CD4-positive, alpha-beta T cell treated with Interferon alpha-2 for 1 hour (primary cell): ENCODE measurements at places on chromosomes 7 and 10.

- DNase-seq: no peak
These were observed 23.8 kb upstream of the WASL start for GRCh38 chr7:123772652-123773051.

DNA sequence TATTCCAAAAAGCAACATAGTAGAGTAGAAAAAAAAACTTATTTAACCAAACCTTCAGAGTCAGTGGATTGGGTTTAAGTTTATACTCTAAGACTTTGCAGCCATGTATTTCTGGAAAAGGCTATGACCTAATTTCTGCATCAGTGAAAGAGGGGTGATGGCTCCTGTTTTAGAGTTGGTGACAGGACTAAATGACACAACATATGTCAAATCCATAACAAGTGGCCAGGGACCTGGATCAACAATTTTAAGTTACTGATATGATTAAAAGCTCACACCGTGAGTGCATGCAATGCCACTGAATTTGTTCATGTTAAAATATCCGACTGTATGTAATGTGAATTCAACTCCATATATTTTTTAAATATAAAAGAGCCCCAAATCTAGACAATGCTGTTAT lies 390.6 kb downstream of the TNS3 start:
- no peak for DNase-seq

- DNase-seq: no peak
These were observed 620 bp downstream of the BET1 start for GRCh38 chr7:94003446-94004023.

DNA sequence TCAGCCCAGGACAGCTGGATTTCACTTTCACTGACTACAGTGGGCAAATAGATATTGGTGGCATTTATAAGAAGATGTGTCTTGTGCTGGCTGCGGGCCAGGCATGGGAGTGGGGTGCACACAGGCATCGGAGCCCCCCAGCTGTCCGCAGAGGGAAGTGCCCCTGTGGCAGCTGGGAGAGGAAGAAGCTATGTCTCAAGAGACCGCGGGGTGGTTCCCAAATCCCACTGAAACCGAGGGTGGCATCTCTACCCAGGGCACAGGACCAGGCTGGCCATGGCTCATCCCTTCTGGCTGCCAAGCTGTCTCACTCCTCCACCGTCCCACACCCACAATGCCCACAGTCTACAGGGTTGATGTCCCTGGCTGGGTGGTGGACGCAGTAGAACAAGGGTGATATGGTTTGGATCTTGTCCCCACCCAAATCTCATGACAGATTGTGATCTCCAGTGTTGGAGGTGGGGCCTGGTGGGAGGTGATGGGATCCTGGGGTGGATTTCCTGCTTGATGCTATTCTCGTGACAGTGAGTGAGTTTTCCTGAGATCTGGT lies 94.8 kb downstream of the TCERG1L start:
- DNase-seq: no peak

DNA sequence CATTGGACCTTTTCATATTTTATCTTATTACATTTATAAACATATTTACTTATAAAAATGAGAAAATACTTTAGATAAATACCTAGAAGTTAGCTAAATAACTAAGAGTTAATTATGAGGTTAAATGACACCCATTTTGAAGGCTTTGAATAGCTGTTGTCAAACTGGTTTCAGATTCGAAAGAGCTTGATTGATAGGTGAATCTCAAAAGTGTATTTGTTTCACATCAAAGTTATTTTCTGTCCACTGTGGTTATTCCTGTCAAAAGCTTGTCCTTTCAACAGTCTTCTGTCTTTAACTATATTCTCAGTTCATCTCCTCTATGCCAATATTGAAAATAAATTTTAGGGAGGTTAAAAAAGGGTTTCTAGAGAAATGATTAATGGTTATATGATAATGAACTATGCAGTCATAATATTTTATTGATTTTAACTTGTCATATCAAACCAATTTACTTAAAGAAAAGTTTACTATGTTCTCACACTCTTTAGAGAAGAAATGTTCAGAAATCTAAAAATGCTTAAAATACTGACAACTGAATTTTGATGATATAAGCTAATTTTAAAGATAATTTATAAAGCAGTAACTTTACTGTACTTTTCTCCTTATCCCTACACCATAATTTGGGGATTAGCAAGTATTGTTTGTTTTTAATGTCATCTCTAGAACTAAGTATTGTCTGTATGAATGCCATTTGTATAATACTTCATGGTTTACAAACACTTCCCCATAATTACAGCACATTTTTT lies 72.0 kb upstream of the FOXP2 start:
- DNase-seq: no peak

GRCh38 chr10:49534670-49535381 lies 4.1 kb downstream of the ERCC6 start:
- DNase-seq: no peak

- peak; percentile 32 for DNase-seq
These were observed 737 bp downstream of the CNNM2 start for GRCh38 chr10:102918817-102919245.

GRCh38 chr7:159370-160270 lies 32.8 kb upstream of the FAM20C start:
- no peak for DNase-seq

DNA sequence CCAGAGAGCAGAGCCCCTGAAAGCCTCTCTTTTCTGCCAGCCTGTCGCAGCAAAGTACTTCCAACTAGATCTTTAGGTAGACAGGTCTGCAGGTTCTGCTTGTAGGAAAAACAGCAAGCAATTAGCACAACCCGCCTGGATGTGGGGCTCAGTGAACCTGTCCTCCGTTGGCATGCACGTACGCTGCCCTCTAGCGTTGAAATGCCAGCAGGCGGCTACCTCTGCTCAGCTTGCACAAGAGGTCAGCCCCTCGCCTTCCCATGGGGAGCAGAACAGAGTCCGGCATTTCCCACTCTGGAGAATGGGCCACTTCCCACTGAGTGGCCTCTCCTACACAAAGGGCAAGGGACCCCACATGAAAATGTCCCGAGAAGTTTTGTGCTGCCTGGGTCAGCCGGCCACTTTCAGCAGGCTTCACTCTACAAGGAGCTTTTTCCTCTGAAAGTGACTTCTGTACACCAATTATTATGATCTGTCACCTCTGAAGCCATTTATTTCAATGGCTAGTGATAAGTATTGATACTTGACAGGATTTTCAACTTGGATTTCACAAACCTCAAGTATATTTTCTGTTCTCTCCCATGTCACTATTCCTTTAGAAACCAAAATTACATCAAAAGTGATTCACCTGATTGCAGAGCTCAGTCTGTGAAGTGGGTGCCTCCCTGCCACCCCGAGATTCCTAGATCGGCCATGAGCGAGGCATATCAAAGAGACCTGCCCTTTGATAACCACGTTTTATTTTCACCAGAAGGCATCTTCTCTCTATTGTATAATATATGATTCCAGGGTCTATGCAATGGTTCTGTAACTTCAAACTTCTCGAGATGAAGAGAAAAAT lies 56.7 kb downstream of the JCAD start:
- peak; percentile 34 for DNase-seq

GRCh38 chr10:21315645-21316220 lies 209.7 kb downstream of the SKIDA1 start:
- no peak for DNase-seq

GRCh38 chr7:152674860-152675758 lies 832 bp downstream of the XRCC2 start:
- DNase-seq: peak; percentile 3

- no peak for DNase-seq
These were observed 50.1 kb downstream of the NOD1 start for GRCh38 chr7:30428246-30429155.

DNA sequence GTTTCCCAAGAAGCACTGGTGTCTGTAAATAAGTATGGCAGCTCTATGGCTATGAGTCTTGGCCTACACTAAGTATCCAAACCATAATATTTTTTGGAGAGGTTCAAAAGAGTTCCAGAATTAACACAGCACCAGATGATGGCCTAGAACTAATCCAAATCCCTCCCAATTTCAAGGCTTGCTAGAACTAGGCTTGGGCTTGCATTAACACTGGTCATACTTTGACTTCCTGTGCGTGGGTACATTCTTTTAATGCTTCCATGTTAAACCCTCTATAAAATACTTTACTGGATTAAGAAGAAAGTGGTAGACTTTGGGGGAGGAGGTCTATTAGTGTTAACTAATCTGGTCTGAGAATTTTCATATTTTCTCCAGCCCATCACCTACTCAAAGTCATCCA lies 3.1 kb downstream of the AASS start:
- no peak for DNase-seq

- no peak for DNase-seq
These were observed 26.4 kb downstream of the BEND7 start for GRCh38 chr10:13502380-13502779.

DNA sequence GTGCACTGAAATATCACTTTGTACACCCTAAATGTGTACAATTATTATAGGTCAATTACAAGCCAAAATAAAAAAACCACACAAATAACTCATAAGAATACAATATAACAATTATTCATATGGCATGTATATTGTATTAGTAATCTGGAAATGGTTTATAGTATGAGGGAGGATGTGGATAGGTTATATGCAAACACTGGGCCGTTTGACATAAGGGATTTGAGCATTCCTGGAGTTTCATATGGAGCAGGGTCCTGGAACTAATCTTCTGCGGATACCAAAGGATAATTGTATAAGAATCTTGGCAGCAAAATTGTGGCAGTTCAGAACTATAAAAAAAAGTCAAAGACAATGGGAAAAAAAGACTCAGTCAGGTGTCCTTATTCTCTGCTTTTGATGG lies 619.4 kb downstream of the CNTNAP2 start:
- no peak for DNase-seq

DNA sequence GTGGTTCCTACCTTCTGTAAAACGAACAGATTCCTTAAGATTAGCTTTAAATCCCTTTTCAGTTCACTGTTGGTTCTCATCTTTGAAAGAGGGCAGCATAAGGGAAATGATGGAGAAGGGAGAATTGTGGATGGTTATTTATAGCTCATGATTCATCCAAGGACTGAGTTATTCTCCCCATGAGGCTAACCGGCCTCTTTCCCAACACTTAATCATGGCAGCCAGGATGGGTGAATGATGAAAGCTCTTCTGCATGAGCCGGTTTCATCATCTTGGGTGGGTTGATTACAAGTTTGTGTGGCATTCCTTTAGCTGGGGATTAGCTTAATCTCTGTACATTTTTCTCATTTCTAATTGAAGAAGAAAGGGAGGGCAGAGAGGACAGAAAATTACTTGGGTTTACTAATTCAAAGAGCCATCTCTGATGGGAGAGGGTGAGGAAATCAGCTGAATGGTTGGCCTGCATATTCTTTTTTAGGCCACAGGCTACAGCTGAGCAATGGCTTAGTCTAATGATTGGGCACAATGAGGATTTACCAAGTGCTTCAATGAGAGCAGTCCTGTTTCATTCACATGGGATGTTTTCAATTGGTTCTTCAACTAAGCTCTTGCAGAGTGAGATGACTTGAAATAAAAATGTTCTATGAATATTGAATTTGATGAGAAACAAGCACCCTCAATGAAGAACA lies 250.0 kb downstream of the BMPER start:
- DNase-seq: no peak

GRCh38 chr7:157010588-157011332 lies at the start of gene MNX1:
MNX1 (minus strand) TSS chr7:157010663; CDS start chr7:157010350, 313 bp downstream.
- peak; percentile 62 for DNase-seq

- DNase-seq: no peak
These were observed 2.0 kb upstream of the MUC12 start for GRCh38 chr7:100967292-100967863.

- DNase-seq: no peak
These were observed 2.7 kb downstream of the GOT1 start for GRCh38 chr10:99427566-99428190.

DNA sequence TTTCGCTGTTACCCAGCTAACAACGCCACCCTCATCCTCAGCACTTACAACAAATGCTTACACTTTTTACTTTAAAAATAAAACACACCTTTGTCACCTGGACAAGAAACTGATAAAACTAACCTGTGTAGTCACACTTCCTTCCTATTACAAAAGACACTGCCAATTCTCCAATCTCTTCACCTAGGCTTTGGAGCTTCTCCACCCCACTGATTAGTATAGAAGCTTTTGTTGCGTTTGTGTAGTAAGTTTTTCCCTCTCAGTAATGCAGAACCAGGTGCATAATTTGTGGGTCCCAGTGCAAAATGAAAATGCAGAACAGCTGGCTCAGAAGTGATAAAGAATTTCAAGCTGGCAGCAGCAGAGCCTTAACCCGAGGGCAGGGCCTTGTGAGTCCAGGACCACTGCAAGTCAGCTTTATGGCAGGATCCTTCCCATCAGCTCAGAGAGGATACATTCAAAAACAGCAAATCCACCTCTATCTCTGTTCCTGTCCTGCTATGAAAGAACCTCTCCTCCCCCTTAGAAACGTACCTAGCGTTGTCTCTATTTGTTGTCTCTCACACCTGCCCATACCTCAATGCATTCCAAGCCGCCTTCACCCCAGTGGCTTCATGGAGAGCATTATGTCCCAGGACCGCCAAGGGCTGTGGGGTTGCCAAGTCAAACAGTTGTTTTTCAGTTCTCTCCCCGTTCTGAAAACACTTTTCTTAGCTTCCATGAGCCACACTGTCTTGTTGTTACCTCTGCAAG lies 40.3 kb upstream of the EGFR start:
- DNase-seq: no peak

DNA sequence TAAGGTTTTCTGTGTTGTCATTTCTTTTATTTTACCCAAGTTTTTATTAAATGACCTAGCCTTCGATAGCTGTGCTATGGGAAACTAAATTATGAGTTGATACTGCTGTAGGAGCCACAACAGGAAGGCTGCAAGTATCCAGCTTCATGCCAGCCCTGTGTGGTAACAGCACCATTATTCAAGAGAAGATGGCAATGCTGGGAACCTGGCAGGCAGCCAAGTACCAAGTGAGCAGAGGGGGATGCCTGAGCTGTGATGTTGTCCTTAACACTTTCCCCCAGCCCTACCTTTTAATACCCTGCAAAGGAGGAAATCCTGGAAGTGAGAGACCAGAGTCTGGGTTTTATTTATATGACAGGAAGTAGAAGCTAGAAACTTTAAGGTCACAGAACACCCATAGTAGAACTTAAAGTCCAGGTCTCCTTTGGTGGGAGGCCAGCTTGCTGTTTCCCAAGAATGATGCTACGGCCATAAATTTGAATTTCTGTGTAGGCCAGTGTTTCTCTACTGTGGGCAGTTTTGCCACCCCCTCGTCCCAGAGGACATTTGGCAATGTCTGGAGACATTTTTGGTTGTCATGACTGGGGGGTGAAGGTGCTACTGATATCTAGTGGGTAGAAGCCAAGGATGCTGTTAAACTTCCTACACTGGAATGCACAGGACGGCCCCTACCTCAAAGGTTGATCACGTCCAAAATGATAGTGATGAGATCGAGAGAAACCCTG lies 9.2 kb upstream of the ATXN7L1 start:
- no peak for DNase-seq
